Stimulated activated CD8-positive, alpha-beta memory T cell treated with anti-CD3 and anti-CD28 coated beads, Interleukin-15, amount 100 ng/mL, for 4 hours (primary cell): ENCODE measurements at places on chromosomes 5 and 9.

DNA sequence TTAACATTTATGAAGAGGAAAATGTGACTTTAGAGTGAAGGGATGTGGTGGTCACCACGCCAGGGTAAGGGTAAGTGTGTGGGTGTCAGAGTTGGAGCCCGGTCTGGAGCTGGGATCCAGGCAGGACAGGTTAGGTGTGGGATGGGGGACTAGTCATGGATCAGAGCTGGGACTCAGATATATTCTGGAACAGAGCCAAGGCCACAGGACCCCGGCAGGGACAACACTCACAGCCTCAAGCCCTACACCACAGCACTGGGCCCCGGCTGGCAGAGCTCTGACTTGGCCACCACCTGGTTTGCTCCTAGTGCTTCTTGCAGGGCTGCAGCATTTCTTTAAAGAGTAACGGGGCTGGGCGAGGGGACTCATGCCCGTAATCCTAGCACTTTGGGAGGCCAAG, 47.4 kb downstream of the C5orf15 start:
- no peak for DNase-seq

DNA sequence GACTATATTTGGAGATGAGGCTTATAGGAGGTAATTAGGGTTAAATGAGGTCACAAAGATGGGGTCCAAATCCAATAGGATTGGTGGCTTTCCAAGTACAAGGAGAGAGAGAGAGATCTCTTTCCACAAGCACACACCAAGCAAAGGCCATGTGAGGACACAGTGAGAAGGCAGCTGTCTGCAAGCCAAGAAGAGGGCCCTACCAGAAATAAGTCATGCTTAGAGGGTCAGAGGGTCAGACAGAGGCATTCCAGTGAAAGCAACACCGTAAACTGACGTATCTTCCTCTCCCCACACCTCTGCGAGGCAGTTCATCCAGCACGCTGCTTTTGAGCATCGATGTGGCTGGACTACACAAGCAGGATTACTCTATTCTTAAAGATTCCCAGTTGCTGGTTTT, 87.9 kb downstream of the SLC1A3 start:
- no peak for DNase-seq

DNA sequence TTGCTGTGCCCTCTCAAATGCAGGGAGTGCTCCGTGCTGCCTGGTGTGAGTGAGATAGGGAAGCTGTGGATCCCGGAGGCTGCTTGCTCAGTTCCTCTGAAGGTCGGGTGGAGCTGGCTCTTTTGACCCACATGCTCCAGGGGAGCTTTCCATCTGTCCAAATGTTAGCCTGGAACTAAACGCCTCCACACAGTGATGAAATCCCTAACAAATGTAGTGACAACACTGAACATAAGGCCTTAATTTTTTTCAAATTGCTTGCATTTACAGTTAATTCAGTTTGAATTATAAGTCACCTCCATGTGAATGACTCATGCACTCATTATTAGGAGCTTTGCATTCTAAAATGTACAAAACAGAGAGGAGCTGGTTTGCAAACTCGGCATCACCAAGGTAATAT, 27.0 kb downstream of the PRDM6 start:
- no peak for DNase-seq

- DNase-seq, result no peak
These were observed 23.1 kb downstream of the NDUFS6 start for GRCh38 chr5:1824109-1824821.

DNA sequence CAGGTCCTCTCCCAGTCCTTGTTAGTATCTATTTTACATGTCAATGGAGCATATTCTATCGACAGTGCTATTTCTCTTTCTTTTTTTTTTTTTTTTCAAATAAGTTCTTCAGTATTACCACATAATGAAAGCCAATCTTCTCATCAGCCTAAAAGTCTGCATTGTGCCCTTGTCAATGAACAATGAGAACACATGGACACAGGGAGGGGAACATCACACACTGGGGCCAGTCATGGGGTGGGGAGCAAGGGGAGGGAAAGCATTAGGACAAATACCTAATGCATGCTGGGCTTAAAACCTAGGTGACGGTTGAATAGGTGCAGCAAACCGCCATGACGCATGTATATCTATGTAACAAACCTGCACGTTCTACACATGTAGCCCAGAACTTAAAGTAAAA, 47.7 kb upstream of the TEX48 start:
- no peak for DNase-seq

DNA sequence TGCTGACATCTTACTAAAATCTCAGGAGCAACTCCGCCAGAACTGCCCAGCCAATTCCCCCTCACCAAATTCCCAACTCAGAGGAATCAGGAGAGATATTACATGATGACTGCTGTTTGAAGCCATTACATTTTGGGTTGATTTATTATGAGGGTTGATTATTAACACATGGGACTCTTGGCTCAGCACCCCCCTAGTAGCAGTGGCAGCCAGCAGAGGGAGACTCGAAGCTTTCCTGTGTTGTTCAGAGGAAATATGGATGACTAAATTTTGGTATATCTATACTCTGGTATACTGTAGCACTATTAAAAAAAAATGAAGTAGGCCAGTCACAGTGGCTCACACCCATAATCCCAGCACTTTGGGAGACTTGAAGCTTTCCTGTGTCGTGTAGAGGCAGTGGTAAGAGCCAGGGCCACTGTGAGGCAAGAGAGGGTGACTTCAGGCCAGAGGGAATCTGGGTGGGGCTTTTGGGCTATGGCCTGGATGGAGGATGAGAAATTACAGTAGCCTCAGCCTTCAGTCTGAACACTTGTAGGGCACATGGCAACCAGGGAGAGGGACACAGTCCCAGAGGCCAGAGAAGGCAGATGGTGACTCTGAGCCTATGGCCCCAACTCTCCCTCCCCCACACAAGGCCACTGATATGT, 111.4 kb downstream of the LHX2 start:
- no peak for DNase-seq

DNA sequence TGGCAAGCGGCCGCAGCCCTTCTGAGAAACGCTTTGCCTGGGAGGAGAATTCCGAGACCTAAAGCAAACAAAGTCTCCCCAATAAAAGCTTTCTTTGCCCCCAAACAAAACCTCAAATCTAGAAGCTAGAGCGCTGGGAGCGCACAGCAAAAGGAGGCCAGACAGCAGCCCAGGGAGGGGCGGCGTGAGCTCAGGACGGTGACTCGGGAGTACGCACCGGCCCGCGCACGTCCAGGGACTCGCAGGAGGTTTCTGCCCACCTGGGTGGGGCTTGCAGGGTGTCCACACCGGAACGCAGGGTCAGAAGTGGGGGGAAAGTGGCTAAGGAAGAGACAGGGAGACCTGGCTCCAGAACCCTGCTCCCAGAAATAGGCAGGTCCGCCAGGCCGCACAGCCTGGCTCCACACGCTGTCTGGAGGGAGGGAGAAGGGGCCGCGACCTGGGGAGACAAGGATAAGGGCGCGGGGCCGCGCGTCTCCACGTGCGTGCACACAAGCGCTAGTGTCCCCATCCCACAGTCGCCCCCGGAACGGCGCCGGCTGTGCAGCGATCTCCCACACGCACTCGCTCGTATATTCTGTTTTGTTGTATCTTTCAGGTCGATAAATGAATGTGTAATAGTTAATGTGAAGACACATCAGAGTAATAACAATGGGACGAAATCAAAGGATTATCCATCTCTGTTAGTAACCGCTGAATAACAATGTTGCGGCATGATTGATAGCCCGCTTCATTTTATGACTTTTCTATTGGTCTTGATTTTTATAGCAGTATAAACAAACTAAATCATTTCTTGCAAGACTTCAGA, 2.3 kb upstream of the OTP start:
- DNase-seq, result no peak

GRCh38 chr9:33165263-33166151, 1.6 kb downstream of the B4GALT1 start:
- no peak for DNase-seq

- DNase-seq, result no peak
These were observed 1828.8 kb downstream of the MAT2B start for GRCh38 chr5:165334201-165334600.

DNA sequence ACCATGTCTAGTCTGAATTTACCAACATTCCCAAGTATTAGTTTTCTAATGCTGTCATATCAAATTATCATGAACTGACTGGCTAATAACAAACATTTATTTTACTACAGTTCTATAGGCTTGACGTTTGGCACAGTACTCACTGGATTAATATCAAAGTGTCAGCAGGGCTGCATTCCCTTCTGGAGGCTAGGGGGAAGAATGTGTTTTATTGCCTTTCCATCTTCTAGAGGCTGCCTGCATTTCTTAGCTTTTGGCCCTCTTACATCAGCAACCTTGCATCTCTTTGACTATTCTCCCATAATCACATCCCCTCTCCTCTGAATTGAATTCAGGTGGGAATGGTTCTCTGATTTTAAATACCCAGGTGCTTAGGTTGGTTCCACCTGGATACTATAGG, 84.7 kb downstream of the EDIL3 start:
- no peak for DNase-seq

DNA sequence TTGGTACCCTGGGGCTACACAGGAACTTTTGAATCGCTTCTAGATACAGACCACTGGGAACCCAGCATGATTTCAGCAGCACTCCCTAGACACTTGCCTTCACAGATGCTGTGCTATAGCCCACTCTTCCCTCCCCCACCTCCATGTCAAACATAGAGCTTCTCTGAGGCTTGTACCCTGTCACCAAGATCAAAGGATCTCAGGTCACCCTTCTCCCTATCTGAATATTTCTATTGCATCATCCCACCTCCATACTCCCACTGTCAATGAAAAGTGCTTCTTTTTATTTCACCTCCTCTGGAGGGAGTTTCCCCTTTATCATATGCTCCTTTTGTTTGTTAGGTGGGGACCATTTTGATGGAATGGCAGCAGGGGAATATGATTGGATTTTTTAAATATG, 29.2 kb upstream of the PHF24 start:
- no peak for DNase-seq

GRCh38 chr5:111236995-111237394, 12.8 kb downstream of the CAMK4 start:
- no peak for DNase-seq

DNA sequence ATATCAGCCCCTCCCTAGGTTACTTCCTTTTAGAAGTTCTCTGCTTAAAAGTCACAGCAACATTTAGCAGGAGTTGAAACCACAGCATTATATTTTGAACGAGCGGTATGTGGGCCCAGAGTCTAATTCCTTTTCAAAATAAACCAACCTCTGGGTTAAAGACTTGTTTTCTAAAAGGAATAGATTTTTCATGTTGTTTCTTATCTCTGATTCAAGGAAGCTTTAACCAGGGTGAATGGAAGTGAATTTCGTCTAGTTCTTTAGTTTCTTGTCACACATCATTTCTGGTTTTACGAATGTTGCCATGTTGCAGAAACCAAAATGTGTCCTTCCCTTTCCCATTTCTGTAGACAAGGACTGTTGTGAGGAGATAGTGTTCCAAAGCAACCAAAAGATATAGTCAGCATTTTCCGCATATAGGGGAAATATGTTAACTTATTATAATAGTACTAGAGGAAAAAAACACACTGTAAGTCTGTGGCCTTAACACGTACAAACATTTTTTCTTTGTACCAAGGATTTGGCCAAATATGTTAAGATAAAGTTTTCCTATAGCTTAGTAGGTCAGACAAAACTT, 142.4 kb downstream of the PCSK5 start:
- DNase-seq, result no peak

DNA sequence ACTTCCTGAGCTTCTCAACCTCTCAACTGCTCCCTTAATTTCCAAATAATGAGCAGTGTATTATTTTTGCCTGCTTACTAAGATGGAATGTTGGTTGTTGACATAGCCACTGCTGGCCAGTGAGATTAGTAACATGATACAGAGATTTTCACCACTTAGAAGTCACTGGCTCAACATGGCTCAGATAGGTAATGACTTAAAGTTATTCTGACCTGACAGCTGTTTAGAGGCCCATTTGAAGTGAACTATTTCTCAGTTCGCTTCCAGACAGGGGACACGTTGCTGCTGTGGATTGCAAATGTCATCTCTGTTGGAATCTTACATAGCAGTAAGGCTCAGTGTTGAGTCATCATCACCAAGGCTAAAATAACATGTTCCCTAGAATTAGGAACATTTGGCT, 490.2 kb downstream of the TLE4 start:
- no peak for DNase-seq

DNA sequence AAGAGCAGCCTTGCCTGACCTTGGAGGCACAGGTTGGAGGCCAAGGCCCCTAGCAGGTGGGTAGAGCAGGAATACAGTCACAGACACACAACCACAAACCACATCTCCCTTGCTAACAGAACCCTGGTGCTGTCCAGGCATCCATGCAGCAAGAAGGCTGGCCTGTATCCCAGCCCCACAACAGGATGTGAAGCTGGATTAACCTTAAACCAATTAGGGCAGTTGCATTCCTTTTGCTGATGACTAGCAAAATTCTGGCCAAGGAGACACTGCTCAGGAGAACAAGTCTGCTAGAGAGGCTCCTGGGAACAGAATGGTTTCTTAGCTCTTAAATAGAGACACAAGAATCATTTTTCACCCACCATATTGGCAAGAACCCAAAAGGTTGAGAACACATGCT, 97.8 kb downstream of the C5orf15 start:
- no peak for DNase-seq

DNA sequence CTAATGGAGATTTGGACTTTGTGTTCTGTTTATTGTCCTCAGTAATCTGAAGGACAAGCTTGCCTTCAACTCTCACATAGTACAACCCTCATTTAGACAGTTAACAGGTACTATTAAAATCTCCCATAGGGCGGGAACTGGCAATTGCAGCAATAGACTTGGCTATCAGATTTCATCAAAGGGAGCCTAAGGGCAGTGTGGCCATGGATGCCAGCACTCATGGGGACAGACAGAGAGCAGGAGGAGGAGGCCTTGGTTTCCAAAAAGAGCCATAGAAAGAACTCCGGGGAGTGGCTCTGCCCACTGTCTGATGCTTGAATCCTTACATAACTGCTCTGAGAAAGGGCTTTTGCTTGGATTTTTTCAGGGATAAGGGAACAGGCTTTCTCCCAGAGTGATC, 6.8 kb downstream of the SLC36A1 start:
- no peak for DNase-seq

DNA sequence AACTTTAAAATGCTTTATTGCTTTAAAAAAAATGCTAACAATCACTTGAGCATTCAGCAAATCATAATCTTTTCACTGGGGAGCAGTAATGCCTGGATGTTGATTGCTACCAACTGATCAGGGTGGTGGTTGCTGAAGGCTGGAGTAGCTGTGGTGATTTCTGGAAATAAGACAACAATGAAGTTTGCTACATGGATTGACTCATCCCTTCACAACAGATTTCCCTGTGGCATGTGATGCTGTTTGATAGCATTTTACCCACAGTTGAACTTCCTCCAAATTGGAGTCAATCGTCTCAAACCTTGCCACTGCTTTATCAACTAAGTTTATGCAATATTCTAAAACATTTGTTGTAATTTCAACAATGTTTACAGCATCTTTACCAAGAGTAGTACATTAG, 83.3 kb downstream of the MLLT3 start:
- no peak for DNase-seq

DNA sequence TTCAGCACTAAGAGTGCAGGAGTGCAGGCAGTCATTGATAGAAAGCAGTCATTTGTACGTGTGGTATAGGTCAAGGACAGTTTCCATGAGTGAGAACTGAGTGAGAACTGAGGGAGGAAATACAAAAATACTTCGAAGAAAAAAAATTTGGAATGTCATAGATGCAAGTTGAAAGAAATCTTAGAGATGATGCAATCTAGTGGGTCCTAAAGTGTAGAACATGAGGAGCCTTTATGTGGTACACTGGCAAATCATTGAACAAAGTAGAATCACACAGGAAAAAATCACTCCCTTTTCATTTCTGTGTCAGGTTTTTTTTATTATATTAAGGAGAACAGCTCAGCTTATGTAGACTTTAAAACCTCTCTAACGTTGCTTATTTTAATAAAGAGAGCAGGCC, 26.4 kb upstream of the SLC1A1 start:
- no peak for DNase-seq

GRCh38 chr5:149423794-149424268, 44.7 kb upstream of the IL17B start:
- DNase-seq, result no peak
